ENCODE measurements at places on chromosomes 1 and 21. TPM values are rescaled to one million over a fixed set of nuclear protein-coding genes. Genes with fewer than 3 reads are reported as not detected.

Gene NBPF19
- total RNA-seq = 29.7 TPM

Gene EXO1
- 10.6 TPM for total RNA-seq

Gene UMODL1
- total RNA-seq = not detected

Gene LORICRIN
- not detected for total RNA-seq

Gene ADAMTS5
- 20.4 TPM for total RNA-seq

Gene IGSF9
- total RNA-seq = 5.6 TPM

Gene ST6GALNAC5
- 9.6 TPM for total RNA-seq

Gene ANKRD65
- 3.2 TPM for total RNA-seq

Gene LCE3E
- total RNA-seq = 2.2 TPM

Gene FCRL2
- not detected for total RNA-seq

Gene CA14
- total RNA-seq = not detected

Gene XCL1
- total RNA-seq = not detected

Gene DENND2C
- 25.5 TPM for total RNA-seq

Gene LAD1
- total RNA-seq = 91.8 TPM

Measured in vagina (tissue), 2 donors.